Left cardiac atrium (tissue), 4 donors: ENCODE measurements at places on chromosomes 2 and 18. TPM values are rescaled to one million over a fixed set of nuclear protein-coding genes. Genes with fewer than 3 reads are reported as not detected.

Gene CLEC4F
- total RNA-seq = 0.12 TPM

Gene CRYGD
- total RNA-seq = not detected

Gene POTEJ
- not detected for total RNA-seq

Gene CHAC2
- 3.3 TPM for total RNA-seq

Gene GATA6
- total RNA-seq = 59.6 TPM

Gene OLA1
- 82.1 TPM for total RNA-seq

Gene SALL3
- 2.8 TPM for total RNA-seq

Gene FSHR
- total RNA-seq = 0.31 TPM
